Lung (tissue), 17 donors: ENCODE measurements at places on chromosomes 7 and 10. TPM values are rescaled to one million over a fixed set of nuclear protein-coding genes. Genes with fewer than 3 reads are reported as not detected.

GRCh38 chr7:142461437-142461836, 203.6 kb upstream of the PRSS58 start:
- no peaks in the 10 kb centered on the region for H3K4me1 ChIP-seq
- H3K4me3 ChIP-seq: no peak overlapping the region
- H3K36me3 ChIP-seq: no peaks in the 10 kb centered on the region
- no peak overlapping the region for H3K27ac ChIP-seq
- H3K27me3 ChIP-seq: no peaks in the 10 kb centered on the region

- no peaks in the 10 kb centered on the region for H3K36me3 ChIP-seq
- no peak for DNase-seq
- peaks cover 18% of the 10 kb centered on the region for H3K4me1 ChIP-seq
- no peak overlapping the region for H3K27ac ChIP-seq
- no peak overlapping the region for H3K4me3 ChIP-seq
- no peaks in the 10 kb centered on the region for H3K27me3 ChIP-seq
Observed at GRCh38 chr10:69829775-69830174, 28.1 kb downstream of the COL13A1 start.

- no peak for DNase-seq
- H3K4me1 ChIP-seq: no peaks in the 10 kb centered on the region
- no peak overlapping the region for H3K4me3 ChIP-seq
- H3K27ac ChIP-seq: no peak overlapping the region
Observed at GRCh38 chr7:83807774-83808173, 158.8 kb upstream of the SEMA3E start.

DNA sequence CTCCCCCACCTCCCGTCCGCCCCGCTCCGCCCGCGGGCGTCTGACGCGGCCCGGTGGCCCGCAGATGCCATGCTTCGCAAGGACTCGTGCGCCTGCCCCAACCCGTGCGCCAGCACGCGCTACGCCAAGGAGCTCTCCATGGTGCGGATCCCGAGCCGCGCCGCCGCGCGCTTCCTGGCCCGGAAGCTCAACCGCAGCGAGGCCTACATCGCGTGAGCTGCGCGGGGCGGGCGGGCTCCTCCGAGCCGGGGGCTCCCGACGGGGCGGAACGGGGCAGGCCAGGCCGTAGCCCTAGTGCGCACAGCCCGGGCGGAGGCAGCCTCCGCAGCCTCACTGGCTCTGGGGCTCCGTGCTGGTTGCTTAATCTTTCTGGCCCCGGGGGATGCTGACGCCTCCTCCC, 2.8 kb downstream of the ASIC3 start:
- no peak overlapping the region for H3K27ac ChIP-seq
- no peaks in the 10 kb centered on the region for H3K4me1 ChIP-seq
- peaks cover 5% of the 10 kb centered on the region for H3K27me3 ChIP-seq
- DNase-seq: peak; percentile 85
- H3K36me3 ChIP-seq: no peaks in the 10 kb centered on the region

- no peak overlapping the region for H3K27ac ChIP-seq
- DNase-seq: no peak
- H3K27me3 ChIP-seq: no peaks in the 10 kb centered on the region
- no peaks in the 10 kb centered on the region for H3K36me3 ChIP-seq
- H3K4me1 ChIP-seq: no peaks in the 10 kb centered on the region
- H3K4me3 ChIP-seq: no peak overlapping the region
Observed at GRCh38 chr7:23003505-23004246, 10.3 kb downstream of the HYCC1 start.

GRCh38 chr7:22935269-22935668, 78.7 kb downstream of the HYCC1 start:
- H3K36me3 ChIP-seq: peaks cover 4% of the 10 kb centered on the region
- no peaks in the 10 kb centered on the region for H3K4me1 ChIP-seq
- H3K27ac ChIP-seq: no peak overlapping the region
- H3K4me3 ChIP-seq: no peak overlapping the region
- H3K27me3 ChIP-seq: no peaks in the 10 kb centered on the region
- peak; percentile 38 for DNase-seq

- peaks cover 3% of the 10 kb centered on the region for H3K4me1 ChIP-seq
- H3K36me3 ChIP-seq: peaks cover 32% of the 10 kb centered on the region
- no peaks in the 10 kb centered on the region for H3K27me3 ChIP-seq
- no peak for DNase-seq
Observed at GRCh38 chr7:30048582-30048981, 20.4 kb downstream of the PLEKHA8 start.

DNA sequence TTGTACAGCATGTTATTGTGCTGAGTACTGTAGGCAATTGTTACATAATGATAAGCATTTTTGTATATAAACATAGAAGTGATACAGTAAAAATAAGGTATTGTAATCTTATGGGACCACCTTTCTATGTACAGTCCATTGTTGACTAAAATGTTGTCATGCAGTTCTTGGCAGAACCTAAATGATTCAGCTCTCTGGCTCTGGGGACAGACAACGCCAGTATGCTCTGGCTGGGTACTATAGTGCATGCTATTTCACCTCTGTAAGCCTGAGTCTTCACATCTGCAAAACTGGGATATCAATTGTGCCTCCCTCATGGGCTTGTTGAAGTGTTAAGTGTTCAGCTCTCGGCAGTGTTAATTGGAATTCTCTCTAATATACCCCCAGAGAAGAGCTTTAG, 674.3 kb downstream of the INHBA start:
- no peaks in the 10 kb centered on the region for H3K27me3 ChIP-seq
- no peak overlapping the region for H3K4me3 ChIP-seq
- no peaks in the 10 kb centered on the region for H3K36me3 ChIP-seq
- no peak for DNase-seq

The INA gene
- 0.04 TPM for polyA plus RNA-seq

The ABCC2 gene
- 0.82 TPM for polyA plus RNA-seq
